ENCODE measurements at places on chromosomes 2 and 18. TPM values are rescaled to one million over a fixed set of nuclear protein-coding genes. Genes with fewer than 3 reads are reported as not detected.

DNA sequence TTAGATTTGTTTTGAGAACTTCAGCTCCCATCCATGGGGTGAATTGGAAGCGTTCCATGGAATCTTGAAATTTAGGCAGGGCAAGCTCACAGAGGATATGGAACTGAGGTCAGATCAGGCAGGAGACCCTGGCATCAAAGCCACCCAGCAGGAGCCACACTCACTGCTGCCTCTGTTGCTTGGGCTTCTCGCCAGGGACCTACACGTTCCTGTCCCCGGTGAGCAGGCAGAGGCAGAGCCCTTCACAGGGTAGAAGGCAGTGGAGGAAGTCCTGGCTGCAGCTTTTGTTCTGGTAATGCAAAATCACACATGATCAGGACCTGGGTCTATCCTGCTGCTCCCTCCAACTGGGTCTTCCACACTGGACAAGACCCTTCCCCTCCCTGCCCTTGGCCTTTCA lies 42.1 kb downstream of the CAPN13 start:
- no peaks in the 10 kb centered on the region for H3K36me3 ChIP-seq
- H3K4me1 ChIP-seq: no peaks in the 10 kb centered on the region
- no peak overlapping the region for H3K27ac ChIP-seq
- no peak for DNase-seq
- no peak overlapping the region for H3K4me3 ChIP-seq

RMND5A gene
- 26.0 TPM for polyA plus RNA-seq

- no peaks in the 10 kb centered on the region for H3K36me3 ChIP-seq
- no peak for DNase-seq
- no peak overlapping the region for H3K4me3 ChIP-seq
- peaks cover 18% of the 10 kb centered on the region for H3K4me1 ChIP-seq
- no peak overlapping the region for H3K27ac ChIP-seq
These were observed 52.0 kb downstream of the BCL2L11 start for GRCh38 chr2:111172666-111173065.

GRCh38 chr2:78024996-78025395 lies 502.8 kb upstream of the LRRTM4 start:
- H3K36me3 ChIP-seq: no peaks in the 10 kb centered on the region
- no peak overlapping the region for H3K27ac ChIP-seq
- no peaks in the 10 kb centered on the region for H3K4me1 ChIP-seq
- no peak for DNase-seq
- H3K27me3 ChIP-seq: no peaks in the 10 kb centered on the region
- H3K4me3 ChIP-seq: no peak overlapping the region

- no peak overlapping the region for H3K27ac ChIP-seq
- no peaks in the 10 kb centered on the region for H3K4me1 ChIP-seq
- H3K27me3 ChIP-seq: no peaks in the 10 kb centered on the region
- no peaks in the 10 kb centered on the region for H3K36me3 ChIP-seq
These were observed 218.0 kb downstream of the LDLRAD4 start for GRCh38 chr18:13436576-13436975.

SCG2 gene
- polyA plus RNA-seq: 0.08 TPM

GRCh38 chr2:28004086-28004485 lies 113.6 kb downstream of the BABAM2 start:
- no peak for DNase-seq
- H3K36me3 ChIP-seq: no peaks in the 10 kb centered on the region
- peaks cover 13% of the 10 kb centered on the region for H3K4me1 ChIP-seq
- H3K27ac ChIP-seq: no peak overlapping the region
- no peaks in the 10 kb centered on the region for H3K27me3 ChIP-seq

HYCC2 gene
- polyA plus RNA-seq: 4.0 TPM

GRCh38 chr2:229526951-229527350 lies 187.4 kb downstream of the DNER start:
- H3K36me3 ChIP-seq: no peaks in the 10 kb centered on the region
- no peak for DNase-seq
- H3K27me3 ChIP-seq: no peaks in the 10 kb centered on the region
- H3K4me3 ChIP-seq: no peak overlapping the region

DNA sequence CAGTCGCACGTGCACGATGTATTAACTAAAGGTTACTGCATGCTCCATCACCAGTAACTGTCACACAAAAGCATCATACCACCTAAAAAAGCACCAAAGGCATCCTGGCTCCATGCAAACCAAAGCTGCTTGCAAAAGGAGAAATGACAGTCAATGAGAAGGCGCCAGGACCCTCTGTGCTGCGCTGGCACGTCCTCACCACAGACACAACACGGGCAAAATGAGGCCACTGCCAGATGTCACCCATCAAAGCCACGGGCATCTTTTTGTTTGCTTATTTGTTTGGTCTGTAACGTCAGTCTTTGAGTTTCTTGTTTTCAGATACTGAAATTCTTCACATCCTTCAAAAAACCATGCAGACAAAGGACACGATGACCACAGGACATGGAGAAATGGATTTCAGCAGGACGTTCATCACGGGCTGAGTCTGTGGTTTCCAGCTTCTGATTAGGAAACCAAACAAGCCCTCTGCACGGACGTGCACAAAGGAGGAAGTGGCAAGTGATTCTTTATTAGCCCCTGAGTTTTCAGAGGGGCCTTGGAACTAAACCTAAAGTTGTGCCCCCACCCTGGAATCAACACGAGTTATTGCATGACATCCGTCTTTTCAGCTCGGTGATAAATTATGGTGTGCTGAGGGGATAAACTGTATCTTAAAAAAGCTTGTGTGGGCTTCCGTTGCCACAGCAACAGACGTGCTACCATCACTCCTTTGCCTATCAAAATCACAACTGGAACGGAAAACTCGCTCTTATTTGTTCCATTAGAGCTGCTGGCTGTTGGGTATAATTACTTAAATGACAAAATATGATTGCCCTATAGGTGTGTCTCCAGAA lies 181.8 kb downstream of the EIPR1 start:
- no peak overlapping the region for H3K4me3 ChIP-seq
- no peak for DNase-seq
- H3K36me3 ChIP-seq: peaks cover 16% of the 10 kb centered on the region
- H3K27me3 ChIP-seq: no peaks in the 10 kb centered on the region
- H3K4me1 ChIP-seq: no peaks in the 10 kb centered on the region

TNFAIP6 gene
- polyA plus RNA-seq: not detected

DNA sequence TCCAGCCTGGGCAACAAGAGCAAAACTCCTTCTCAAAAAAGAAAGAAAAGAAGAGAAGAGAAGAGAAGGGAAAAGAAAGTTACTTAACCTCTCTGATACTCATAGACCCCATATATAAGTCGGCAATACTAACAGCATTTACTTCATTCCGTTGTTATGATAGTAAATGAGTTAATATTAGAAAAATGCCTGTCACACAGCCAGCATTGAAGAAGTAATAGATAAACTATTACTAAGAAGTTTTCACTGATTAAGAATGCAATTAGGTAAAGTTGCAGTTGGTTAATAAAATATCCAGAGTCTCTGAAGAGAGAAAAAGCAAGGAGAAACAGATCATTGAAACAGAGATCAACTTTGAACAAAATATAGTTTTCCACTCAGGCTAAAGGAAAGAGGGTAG lies 161.3 kb upstream of the UBE2E3 start:
- no peaks in the 10 kb centered on the region for H3K27me3 ChIP-seq
- DNase-seq: no peak
- no peak overlapping the region for H3K4me3 ChIP-seq
- peaks cover 5% of the 10 kb centered on the region for H3K4me1 ChIP-seq
- H3K27ac ChIP-seq: no peak overlapping the region

HMSD gene
- polyA plus RNA-seq: 0.94 TPM

GRCh38 chr2:209556354-209556961 lies 132.6 kb downstream of the MAP2 start:
- H3K27me3 ChIP-seq: no peaks in the 10 kb centered on the region
- H3K27ac ChIP-seq: no peak overlapping the region
- H3K36me3 ChIP-seq: no peaks in the 10 kb centered on the region
- DNase-seq: no peak
- no peak overlapping the region for H3K4me3 ChIP-seq

GRCh38 chr18:65365245-65365980 lies 385.4 kb upstream of the CDH7 start:
- H3K27me3 ChIP-seq: no peaks in the 10 kb centered on the region
- H3K4me1 ChIP-seq: no peaks in the 10 kb centered on the region
- DNase-seq: no peak
- no peak overlapping the region for H3K27ac ChIP-seq

DNA sequence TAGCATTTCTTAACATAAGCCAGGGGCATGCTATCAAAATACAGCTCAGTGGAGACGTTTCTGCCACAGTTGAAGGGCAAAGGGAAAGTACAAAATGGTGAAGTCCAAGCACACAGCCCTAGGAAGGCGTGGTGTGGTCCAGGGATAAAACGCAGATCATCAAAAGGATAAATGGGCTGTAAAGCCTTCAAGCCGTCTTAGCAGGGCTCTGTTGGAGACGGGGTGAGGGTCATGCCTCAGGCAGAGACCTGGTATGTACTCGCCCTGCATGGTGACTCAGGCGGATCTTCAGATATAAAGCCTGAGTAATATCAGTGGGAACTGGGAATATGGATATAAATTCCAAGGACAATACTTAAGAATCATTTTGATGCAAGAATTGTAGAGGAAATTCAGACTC lies 61.2 kb downstream of the NGEF start:
- peaks cover 9% of the 10 kb centered on the region for H3K4me1 ChIP-seq
- no peak overlapping the region for H3K4me3 ChIP-seq
- H3K27ac ChIP-seq: no peak overlapping the region
- no peak for DNase-seq
- peaks cover 3% of the 10 kb centered on the region for H3K27me3 ChIP-seq

SLC23A3 gene
- polyA plus RNA-seq: 2.4 TPM

- DNase-seq: no peak
- H3K36me3 ChIP-seq: peaks cover 21% of the 10 kb centered on the region
- peaks cover 10% of the 10 kb centered on the region for H3K4me1 ChIP-seq
- no peaks in the 10 kb centered on the region for H3K27me3 ChIP-seq
- H3K4me3 ChIP-seq: peak overlapping the region; percentile 82
These were observed 328 bp downstream of the DTYMK start for GRCh38 chr2:241686324-241686649.

DNA sequence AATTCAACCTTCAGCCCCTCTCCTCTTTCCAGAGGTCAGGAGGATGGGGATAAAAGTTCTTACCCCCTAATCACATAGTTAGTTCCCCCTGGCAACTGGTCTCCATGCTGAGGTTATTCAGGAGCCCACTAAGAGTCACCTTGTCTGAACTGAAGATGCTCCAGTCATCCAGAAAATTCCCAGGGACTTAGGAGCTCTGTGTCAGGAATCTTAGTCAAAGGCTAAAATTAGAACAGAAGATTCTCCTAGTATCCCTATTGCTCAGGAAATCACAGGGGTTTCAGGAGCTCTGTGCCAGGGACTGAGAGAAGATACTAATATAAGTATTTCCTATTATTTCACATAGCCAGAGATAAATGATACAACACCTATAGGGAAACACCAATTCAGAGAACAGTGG lies 37.3 kb upstream of the LONRF2 start:
- H3K36me3 ChIP-seq: no peaks in the 10 kb centered on the region
- no peak overlapping the region for H3K27ac ChIP-seq
- H3K27me3 ChIP-seq: no peaks in the 10 kb centered on the region
- DNase-seq: no peak

- no peak overlapping the region for H3K27ac ChIP-seq
- H3K36me3 ChIP-seq: peaks cover 2% of the 10 kb centered on the region
- no peak overlapping the region for H3K4me3 ChIP-seq
- H3K27me3 ChIP-seq: no peaks in the 10 kb centered on the region
- peaks cover 4% of the 10 kb centered on the region for H3K4me1 ChIP-seq
These were observed 151.2 kb downstream of the FMNL2 start for GRCh38 chr2:152485954-152486736.

DNA sequence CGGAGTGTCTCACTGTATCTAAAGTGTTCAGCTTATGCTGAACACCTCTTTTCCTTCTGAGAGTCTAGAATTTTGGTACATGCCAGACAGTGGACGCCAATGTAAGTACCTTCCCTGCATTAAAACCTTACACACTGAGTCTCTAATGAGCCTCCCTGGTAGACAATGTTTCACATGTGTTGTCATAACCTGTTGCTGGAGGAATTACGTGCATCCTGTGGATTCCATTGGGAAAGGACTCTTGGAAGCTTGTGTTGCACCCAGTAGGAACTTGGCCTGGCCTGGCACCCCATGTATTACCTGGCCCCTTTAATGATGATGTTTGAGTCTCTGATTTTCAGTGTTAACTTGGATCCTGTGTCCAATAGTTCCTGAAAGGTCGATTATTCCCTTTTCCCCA lies 20.5 kb downstream of the CHCHD5 start:
- H3K27ac ChIP-seq: no peak overlapping the region
- no peak overlapping the region for H3K4me3 ChIP-seq
- H3K36me3 ChIP-seq: no peaks in the 10 kb centered on the region
- H3K4me1 ChIP-seq: peaks cover 22% of the 10 kb centered on the region
- no peak for DNase-seq
- H3K27me3 ChIP-seq: no peaks in the 10 kb centered on the region

LOXHD1 gene
- not detected for polyA plus RNA-seq

CXCR4 gene
- 0.21 TPM for polyA plus RNA-seq

ITM2C gene
- 46.1 TPM for polyA plus RNA-seq

DNA sequence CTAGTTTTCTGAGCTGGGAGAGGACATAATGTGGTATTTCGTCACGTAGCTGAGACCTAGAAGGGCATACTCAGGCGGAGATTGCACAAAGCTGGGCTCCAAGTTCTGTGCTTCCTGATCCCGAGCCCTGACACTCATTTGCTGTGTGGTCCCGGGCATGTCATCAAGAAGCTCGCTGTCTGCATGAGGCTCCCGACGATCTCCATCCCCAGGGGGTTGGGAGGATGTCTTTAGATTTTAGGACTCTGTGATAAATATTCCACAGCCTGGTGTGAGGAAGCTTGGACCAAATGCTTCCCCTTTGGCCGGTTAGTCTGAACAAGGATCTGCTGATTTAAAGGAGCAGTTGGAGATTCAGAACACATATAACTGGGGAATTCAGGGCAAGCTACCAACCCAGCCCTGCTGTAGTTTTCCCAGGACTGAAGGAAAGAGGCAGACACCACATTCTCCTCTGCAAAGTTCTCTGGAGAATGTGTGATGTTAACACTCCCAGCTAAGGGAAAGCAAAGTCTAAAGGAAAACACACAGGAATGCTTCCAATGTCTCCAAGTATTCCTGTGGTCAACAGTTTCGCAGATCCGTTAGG lies 2.3 kb downstream of the KCNE4 start:
- H3K27ac ChIP-seq: no peak overlapping the region
- peaks cover 5% of the 10 kb centered on the region for H3K4me1 ChIP-seq
- no peak overlapping the region for H3K4me3 ChIP-seq
- H3K27me3 ChIP-seq: peaks cover 10% of the 10 kb centered on the region
- no peak for DNase-seq

- H3K4me3 ChIP-seq: no peak overlapping the region
- peaks cover 12% of the 10 kb centered on the region for H3K4me1 ChIP-seq
- H3K36me3 ChIP-seq: no peaks in the 10 kb centered on the region
- no peak overlapping the region for H3K27ac ChIP-seq
These were observed 101.8 kb downstream of the TRABD2A start for GRCh38 chr2:84778911-84779690.

GRCh38 chr2:84417453-84418145 lies 41.5 kb downstream of the SUCLG1 start:
- no peak overlapping the region for H3K27ac ChIP-seq
- no peaks in the 10 kb centered on the region for H3K27me3 ChIP-seq
- peaks cover 5% of the 10 kb centered on the region for H3K4me1 ChIP-seq
- no peak for DNase-seq
- no peak overlapping the region for H3K4me3 ChIP-seq

TRIM43 gene
- not detected for polyA plus RNA-seq

ALPP gene
- polyA plus RNA-seq: not detected

LDLRAD4 gene
- polyA plus RNA-seq: not detected
